Iris pigment epithelial cell (primary cell): ENCODE measurements at places on chromosomes 3 and 15.
A peak's percentile ranks its signal among the peaks of the same experiment; 100 is the strongest.

- peak; percentile 17 for DNase-seq
Observed at GRCh38 chr3:71916747-71917369, 131.9 kb upstream of the PROK2 start.

DNA sequence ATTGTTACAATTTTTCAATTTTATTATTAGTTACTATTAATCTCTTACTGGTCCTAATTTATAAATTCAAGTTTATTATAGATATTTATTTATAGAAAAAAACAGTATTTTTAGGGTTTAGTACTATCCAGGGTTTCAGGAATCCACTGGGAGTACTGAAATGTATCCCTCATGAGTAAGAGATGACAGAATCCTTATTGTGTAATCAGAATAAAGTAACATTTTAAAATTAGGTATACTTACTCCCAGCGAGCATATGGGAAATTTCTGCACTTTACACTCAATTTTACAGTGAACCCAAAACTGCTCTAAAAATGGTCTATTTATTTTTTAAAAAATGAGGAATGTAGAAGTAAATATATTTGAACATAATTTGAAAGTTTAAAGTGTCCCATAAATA, 202.7 kb downstream of the CGGBP1 start:
- peak; percentile 1 for DNase-seq

DNA sequence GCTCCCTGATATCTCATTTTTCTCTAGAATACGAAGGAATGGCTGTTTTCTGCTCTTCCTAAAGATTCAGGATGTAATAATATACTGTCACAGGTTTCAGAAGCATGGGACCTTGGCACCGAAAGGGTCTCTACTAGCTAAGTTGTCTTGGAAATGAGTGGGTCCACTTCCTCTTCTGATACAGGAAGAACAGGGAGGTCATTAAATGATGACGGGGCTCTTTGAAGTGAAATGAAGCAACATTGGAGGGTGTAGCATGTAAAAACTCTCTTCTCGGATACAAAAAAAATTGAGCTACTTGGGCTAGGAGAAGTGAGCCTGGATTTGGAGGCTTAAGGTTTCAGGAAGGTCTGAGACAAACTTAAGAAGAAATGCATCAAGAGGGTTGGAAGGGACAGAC, 349.8 kb upstream of the TPRG1 start:
- no peak for DNase-seq

GRCh38 chr3:62201438-62202035, 171.8 kb downstream of the FEZF2 start:
- peak; percentile 34 for DNase-seq

DNA sequence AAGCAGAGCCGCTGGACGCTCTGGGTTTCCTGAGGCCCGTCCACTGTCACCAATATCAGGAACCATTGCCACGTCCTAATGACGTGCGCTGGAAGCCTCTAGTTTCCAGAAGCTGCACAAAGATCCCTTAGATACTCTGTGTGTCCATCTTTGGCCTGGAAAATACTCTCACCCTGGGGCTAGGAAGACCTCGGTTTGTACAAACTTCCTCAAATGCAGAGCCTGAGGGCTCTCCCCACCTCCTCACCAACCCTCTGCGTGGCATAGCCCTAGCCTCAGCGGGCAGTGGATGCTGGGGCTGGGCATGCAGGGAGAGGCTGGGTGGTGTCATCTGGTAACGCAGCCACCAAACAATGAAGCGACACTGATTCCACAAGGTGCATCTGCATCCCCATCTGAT, 3.3 kb downstream of the RHO start:
- DNase-seq, result no peak

DNA sequence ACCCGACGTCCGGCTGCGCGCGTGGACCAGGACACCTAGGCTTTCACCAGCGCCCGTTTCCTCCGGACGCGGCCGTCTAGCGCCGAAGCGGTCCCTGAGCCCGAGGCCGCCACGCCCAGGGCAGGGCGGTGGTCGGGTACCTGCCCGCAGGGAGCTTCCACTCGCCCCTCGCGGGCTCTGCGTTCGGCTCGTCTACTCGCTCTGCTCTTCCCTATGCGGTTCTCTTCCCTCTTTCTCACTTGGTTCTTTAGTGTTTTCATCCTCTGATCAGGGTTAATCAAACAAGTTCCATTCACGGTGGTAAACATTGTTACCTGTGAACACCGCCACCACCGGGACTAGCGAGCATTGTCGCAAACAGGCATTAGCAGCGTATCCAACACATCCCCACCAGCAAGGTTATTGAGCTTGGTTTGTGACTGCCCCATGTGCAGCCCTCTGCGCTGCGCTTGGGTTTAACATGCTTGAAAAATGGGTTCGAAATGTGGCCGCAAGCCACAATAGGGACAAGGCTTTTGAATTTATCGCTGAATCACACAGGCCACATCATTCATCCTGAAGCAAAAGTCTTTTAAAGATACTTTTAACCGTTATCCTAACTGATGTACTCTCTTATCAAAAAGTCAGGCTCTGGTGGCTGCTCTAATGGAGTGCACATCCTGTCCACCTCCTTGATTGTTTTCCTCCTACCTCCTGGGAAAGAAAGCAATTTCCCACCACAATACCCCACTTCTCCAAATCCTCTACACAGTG, 843 bp upstream of the CD47 start:
- no peak for DNase-seq

GRCh38 chr15:31260646-31261265, 65.9 kb upstream of the KLF13 start:
- no peak for DNase-seq

GRCh38 chr3:54844211-54844610, 83.6 kb downstream of the LRTM1 start:
- no peak for DNase-seq

- DNase-seq, result no peak
Observed at GRCh38 chr3:129868912-129869311, 24.6 kb downstream of the TMCC1 start.

DNA sequence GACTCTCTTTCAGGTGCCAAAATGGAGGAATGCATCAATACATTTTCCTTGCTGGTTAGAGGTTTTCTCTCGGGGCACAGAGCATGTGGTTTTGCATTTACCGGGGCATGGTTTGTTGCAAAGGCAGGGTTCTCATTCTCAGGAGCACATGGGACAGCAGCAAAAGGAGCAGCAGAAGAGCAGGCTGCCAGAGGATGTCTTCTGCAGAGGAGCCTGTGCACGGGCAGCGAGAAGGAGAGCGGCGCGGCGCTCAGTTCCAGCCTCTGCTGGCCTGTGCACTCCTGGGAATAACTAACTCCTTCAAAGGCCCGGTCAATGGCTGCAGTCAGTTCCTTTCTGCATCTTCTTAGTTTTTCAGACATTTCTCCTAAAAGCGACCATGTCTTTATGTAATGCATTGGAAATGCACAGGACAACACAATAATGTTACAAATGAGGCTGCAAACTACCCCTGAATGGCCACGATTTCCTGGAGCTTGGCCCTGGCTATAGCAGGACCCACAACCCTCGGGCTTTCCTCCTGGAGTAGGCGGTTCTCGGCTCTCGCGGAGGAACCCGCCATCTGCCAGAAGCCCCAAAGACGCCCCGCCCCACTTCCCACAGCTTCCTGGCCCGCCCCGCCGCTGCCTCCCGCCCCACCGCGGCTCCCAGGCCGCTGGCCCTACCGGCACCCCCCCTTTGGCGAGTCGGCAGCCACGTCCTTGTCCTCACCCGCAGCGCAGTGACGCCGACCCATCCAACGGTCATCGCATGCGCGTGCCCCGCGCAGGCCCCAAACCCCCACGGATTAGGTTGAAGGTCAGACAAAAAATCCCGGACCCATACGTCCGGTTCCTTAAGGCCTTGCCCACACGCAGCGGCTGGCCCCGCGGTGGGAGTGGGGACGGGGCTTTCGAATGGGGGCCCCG, at the start of gene C3orf62:
Gene C3orf62 (minus strand): TSS at position 758 of the 908 bp plus-strand sequence. CDS start 360 bp downstream, at position 398.
- DNase-seq, result peak; percentile 88
